ENCODE measurements at places on chromosomes 1 and 21.

- DNase-seq: no peak
Measured at GRCh38 chr1:178528953-178529335, 16.0 kb downstream of the TEX35 start.

DNA sequence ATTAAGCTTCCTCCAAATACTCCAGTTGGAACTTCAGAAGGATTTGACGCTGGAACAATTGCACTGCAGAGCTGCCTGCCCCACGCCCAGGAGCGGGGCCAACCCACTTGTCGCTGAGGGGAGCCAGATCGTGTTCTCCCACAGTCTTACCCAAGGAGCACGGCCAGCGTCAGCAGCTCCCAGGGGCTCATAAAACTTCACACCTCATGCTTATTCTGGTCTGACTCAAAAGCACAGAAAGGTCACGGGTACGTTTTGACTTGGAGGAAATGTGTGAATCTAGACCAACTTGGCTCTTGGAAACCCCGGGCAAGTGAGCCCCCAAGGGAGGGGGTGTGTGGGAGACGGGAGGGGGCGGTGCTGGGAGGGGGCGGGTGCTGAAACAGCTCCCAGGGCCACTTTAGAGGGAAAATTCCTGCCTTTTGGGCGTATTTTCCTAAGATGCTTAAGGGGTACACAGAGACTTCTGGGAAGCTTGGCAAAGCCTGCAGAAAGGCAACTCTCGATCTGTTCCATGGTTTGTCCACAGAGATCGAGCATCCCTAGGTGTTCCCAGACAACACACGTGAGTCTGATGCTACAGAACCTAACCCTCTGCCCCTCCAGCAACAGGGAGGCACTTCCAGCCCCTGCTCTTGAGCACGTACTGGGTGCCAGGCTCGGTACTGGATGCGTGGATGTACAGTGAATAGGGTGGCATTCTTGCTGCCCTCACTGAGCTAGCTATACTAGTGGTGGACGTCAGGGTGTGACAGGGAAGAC is 98.9 kb downstream of the DHRS3 start:
- DNase-seq: peak; percentile 26

DNA sequence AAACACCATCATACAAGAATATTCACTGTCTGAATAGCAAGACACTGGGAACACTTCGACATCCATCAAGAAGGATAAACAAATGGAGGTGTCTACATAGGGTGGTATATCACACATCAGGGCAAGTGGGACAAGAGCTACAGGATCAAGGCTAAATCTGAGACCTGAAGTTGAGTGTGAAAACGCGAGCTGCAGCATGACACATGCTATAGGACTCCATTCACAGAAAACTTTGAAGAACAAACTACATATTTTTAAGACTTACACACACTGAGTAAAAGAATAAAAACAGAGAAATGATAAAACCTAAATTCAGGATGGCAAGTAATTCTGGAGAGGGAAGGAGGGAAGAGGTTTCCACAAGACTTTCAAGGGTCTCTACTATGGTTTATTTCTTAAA is 2.1 kb downstream of the TTC39A start:
- DNase-seq: no peak

DNA sequence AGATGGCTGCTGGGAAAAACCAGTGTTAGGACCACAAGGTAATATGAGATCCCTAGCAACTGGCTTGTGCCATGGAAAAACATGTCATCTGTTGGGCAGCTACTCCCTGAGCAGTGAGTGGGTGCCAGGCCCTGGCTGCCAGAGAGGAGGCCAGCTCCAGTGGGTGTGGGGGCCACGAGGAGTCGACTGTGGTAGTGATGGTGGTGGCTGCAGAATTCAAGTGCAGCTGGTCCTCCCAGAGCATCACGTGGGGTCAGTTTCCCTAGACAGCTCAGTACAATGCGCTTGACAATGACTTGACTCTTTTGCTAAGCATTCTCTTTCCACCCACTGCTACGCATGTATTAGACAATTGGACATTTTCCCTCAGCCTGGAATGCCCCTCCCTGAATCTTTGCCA is 14.5 kb upstream of the CDC42 start:
- no peak for DNase-seq

DNA sequence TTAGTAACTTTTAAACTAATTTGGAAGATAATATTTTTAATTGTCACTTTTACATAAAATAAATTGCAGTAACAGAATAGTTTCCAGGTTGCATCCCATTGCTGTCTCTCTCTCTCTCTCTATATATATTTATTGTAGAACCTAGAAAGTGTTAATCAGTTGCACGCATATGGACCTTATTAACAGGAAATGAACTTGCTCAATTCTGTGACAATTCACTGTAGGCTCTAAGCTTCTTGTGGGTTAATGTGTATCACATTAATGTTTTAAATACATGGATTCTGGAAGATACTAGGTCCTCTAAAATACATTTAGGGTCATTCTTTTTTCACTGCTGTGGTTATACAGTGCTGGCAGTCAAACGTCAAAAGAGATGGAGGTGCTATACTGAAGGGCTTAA is 33.1 kb downstream of the LRRC71 start:
- DNase-seq: no peak

DNA sequence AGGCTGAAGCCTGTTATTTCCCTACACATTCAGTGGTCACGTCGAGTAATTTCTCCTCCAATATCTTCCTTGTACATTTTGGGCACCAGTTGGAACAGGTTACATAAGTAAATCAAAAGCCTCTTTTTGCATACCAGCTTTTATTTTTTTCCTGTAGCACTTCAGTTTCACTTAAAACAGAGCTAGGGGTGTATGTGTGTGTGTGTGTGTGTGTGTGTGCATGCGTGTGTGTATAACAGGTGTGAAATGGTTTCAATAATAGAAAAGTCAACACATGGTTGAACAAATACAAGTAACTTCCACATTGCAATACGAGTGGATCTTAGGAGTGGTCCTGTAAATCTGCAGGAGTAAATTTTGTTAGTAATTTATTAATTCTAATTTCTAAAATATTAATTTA is 3.0 kb upstream of the MAN1A2 start:
- no peak for DNase-seq

DNA sequence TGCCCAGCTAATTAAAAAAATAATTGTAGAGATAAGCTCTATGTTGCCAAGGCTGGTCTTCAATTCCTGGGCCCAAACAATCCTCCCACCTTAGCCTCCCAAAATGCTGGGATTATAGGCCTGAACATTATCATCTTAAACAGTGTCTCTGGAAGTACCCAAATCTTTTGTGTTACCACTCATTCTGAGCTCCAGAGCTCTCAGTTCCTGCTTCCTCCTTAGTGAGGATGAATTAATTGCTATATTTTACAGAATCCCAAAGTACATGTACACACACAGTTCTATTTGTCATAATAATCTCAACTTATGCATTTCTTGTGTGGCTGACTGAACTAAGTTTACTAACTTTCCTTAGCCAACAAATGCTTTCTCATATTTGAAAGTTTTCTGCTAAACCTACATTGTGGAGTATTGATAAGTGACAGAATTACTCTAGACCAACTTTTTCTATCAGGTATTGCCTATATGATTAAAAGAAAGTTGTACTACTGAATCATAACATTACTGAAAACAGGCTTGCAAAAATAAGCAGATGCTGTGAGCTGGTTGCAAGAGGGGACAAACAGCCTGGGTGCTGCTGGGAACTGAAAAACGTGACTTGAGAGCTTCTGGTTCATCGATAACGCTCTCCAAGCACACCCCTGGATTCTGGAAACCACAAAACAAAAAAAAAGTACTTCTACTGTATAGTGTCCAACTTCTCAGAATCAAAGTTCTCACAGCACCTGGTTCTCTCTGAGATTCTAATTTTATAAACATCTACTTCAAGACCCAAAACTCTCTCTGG is 15.3 kb downstream of the VAV3 start:
- no peak for DNase-seq

DNA sequence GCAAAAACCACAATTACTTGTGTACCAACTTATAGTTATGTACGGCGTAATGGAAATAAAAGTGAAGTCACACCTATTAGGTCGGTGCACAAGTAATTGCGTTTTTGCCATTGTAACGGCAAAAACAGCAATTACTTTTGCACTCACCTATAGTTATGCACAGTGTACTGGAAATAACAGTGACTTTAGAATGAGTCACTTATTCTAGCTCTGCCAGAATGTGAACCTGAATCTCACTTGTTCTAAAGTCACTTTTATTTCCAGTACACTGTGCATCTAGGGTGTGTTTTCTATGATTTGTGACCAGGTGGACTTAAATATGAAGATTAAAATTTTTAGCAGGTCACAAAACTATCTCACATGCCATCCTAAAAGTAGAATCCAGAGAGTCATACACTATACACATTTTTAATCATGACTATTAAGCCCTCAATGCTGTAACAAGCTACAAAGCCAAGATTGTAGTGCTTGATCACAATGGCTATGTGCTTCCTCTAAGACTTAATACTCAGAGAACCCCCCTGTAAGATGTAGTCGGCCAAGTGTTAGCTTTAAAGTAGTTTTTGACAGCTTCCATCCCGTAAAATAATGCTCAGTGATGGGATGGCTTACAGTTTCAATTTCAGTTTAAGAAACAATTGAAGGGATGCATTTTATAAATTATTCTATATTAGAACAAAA is 218.8 kb downstream of the NEGR1 start:
- DNase-seq: no peak

- DNase-seq: no peak
Measured at GRCh38 chr1:216478238-216478637, 55.0 kb upstream of the USH2A start.

- peak; percentile 6 for DNase-seq
Measured at GRCh38 chr1:236425031-236425663, 31.1 kb downstream of the EDARADD start.

DNA sequence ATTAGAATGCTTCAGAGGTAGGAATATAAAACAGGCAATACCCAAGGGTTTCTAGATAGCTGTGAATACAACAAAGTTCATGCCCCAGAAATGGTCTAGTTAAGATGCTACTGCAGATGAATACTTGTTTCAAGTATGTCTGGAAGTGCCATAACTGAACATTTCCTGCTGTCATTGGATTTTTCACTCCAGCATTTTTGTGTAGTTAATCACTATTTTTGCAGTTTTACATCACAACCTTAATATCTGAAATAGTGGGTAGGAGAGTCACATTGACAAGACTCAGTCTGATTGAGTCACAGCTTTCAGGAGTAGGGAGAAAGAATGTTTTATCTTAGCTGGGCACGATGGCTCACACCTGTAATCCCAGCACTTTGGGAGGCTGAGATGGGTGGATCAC is 126.4 kb upstream of the C1orf21 start:
- no peak for DNase-seq

Data from stimulated activated CD4-positive, alpha-beta T cell treated with anti-CD3 and anti-CD28 coated beads, Interleukin-12 subunit alpha, Interleukin-12 subunit beta, amount 100 ng/mL, for 4 hours (primary cell).